ENCODE measurements at places on chromosomes 2 and 18.

GRCh38 chr2:126988482-126988881, 89.8 kb downstream of the TEX51 start:
- no peak for DNase-seq

DNA sequence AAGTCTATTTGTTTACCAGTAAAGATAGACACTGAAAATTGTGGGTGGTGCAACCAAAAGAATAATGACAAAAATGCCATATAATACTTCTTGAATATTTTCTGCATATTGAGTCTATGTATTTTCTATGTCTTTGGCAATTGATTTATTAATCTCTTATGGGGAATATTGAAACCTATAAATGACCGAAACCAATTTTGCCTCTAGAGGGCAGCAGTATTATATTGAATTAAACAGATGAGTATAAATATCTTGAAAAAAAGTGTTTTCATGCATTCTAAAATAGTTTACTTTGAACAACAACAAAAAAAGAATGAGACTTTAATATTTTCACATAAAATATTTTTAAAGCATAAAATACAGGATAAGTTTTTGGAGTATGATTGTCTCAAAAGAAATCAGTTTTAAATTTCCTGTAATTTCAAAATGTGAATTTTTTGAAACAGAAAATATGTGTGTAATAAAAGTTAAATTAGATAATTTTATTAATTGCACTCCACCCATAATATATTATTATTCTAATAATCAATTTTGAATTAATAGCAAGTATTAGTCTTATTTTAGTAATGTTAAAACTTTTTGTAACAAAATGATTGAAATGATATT, 49.9 kb upstream of the CALCRL start:
- no peak for DNase-seq

- no peak for DNase-seq
Measured at GRCh38 chr2:190456833-190457232, 48.7 kb downstream of the MFSD6 start.

- DNase-seq = no peak
Measured at GRCh38 chr2:19993731-19994130, 3.8 kb upstream of the WDR35 start.

Data from memory B cell (primary cell).